A172 (cell line): ENCODE measurements at places on chromosomes 7 and 10. TPM values are rescaled to one million over a fixed set of nuclear protein-coding genes. Genes with fewer than 3 reads are reported as not detected.

CACNB2 gene
- 0.02 TPM in 1 of 2 replicates, not detected in the other for total RNA-seq

SLC18A3 gene
- not detected in 2 replicates for total RNA-seq

GRM3 gene
- total RNA-seq = not detected in 2 replicates

SAP25 gene
- total RNA-seq = 0.19 and 0.55 TPM in 2 replicates

SGCE gene
- total RNA-seq = 24.0 and 25.0 TPM in 2 replicates

TMEM196 gene
- not detected in 2 replicates for total RNA-seq

GPER1 gene
- 7.3 and 12.1 TPM in 2 replicates for total RNA-seq

IRF5 gene
- total RNA-seq = 17.4 and 20.8 TPM in 2 replicates

FAS gene
- total RNA-seq = 16.0 and 17.2 TPM in 2 replicates

CDCA7L gene
- 97.8 and 100 TPM in 2 replicates for total RNA-seq

ACSL5 gene
- 0.91 and 0.96 TPM in 2 replicates for total RNA-seq
